Effector CD8-positive, alpha-beta T cell (primary cell): ENCODE measurements at places on chromosomes 2 and 18.
A peak's percentile ranks its signal among the peaks of the same experiment; 100 is the strongest.

GRCh38 chr2:126864861-126865260, 33.8 kb upstream of the TEX51 start:
- DNase-seq, result no peak

- no peak for DNase-seq
Measured at GRCh38 chr2:121771976-121772742, 16.7 kb downstream of the TSN start.

DNA sequence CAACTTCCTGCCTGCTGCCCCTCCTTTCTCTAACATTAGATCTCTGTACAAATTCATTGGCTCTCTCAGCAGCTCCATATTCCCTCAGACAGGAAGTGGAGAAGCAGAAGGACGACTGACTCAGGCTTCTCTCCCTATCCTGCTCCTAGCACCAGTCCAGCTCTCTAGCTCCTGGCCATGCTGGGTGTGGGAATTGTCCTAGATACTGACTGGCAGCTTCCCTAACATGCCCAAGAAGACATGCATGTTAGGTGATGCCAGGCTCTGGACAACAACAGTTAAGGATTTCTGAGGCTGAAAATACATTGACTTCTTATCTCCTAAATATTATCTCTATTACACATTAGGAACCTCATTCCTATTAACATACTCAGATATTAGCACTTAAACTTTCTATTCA, 292.9 kb downstream of the IKZF2 start:
- no peak for DNase-seq

- DNase-seq, result no peak
Measured at GRCh38 chr2:96859681-96860064, 1.9 kb upstream of the ANKRD39 start.

DNA sequence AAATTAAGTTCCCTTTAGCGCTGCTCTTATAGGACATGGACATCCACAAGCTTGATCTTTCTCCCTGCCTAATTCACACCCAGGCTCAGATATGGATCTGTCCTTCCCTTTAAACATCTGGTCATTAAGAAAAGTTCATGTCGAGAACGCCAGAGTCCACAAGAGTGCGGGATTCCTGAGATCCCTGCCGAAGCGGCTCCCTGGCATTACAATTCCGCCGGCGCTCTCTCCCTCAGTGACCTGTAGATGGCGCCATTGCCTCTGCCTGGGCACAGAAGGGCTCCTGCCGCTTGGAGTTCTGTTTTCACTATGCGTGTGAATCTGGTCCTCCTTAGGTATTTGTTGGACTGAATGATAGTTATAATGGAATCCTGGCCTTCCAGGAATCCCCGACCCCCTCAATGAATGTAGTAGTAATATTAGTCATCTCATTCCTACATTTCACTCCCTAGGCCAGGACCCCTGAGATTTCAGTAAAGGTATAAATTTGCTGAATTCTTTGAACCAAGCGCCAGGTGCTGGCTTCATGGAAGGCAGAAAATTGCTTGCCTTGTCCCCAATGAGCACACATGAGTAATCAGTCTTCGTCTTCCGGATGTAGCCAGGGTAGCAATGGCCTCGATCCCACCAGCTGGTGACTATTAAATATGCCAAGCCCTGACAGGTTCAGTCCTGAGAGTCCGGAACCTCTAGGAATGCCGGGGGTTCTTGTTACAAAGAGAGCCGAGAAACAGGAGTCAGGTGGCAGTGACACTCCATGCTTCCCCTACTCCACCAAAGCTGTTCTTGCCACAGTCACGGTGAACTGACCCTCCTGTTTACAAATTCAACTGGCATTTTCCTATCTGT, 26.4 kb upstream of the CD207 start:
- DNase-seq, result peak; percentile 56

DNA sequence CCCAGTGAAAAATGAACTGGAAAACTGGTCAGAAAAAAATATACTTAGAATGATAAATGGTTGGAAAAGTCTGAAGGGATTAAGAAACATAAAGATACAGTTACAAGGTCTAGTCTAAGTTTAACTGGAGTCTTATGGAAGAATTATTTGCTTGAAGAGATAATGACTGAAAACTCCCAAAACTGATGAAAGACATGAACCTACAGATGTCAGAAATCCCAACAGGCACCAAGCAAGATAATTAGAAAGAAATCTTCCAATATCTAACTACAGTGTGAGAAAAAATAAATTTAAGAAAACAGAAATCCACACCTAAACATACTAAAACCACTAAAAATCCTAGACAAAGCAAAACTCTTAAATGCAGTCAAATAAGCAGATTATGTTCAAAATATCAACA, 19.4 kb downstream of the SS18 start:
- DNase-seq, result no peak

- DNase-seq, result no peak
Measured at GRCh38 chr2:100581277-100581612, 18.5 kb downstream of the PDCL3 start.

- DNase-seq, result no peak
Measured at GRCh38 chr18:61400716-61401115, 67.5 kb downstream of the CDH20 start.
